ENCODE measurements at places on chromosomes 1 and 21. TPM values are rescaled to one million over a fixed set of nuclear protein-coding genes. Genes with fewer than 3 reads are reported as not detected.

GRCh38 chr21:31078216-31078615, 39.9 kb upstream of the KRTAP19-8 start:
- no peak for DNase-seq

DNA sequence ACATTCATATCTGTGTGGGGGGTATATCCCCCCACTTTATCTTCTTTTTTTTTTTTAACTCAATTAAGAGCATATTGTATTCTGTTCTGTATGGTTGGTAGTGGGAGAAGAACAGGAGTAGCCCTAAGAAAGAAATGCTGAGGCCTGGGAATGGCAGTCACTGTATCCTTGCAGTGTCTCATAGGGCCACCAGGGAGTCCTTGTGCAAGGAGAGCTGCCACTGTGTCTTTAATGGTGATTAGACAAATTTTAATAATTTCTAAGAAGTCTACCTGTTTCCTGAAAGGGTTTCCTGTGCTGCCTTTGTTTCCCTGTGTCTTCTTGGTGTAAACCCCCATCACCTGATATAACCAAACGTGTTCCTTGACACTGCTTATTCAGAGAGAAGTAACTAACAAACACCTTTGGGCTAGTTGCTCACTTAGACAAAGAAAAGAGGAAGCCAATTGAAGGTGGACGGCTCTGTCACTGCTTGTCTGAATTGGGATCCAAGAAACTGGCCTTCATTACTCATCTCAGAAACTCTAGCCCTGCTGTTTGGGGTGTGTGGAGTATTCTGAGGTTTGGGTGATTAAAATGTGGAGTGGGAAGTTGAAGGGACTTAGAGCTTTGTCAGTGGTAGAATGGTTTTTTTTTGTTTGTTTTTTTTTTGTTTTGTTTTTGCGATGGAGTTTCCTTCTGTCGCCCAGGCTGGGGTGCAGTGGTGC, 15.2 kb downstream of the GIPC2 start:
- DNase-seq = no peak

- no peak for DNase-seq
These were observed 100.2 kb downstream of the DMRTB1 start for GRCh38 chr1:53559391-53559815.

Gene TGFB2
- total RNA-seq = 4.9 TPM

Gene LEFTY2
- total RNA-seq = 0.99 TPM

Gene LY9
- 1.6 TPM for total RNA-seq

Gene KCND3
- total RNA-seq = 15.0 TPM

All from body of pancreas (tissue), 4 donors.